Glomerular endothelial cell (primary cell): ENCODE measurements at places on chromosomes 2 and 18. TPM values are rescaled to one million over a fixed set of nuclear protein-coding genes. Genes with fewer than 3 reads are reported as not detected.
A peak's percentile ranks its signal among the peaks of the same experiment; 100 is the strongest.

CHST9 gene
- total RNA-seq = 0.05 TPM in 1 of 2 replicates, not detected in the other

DNA sequence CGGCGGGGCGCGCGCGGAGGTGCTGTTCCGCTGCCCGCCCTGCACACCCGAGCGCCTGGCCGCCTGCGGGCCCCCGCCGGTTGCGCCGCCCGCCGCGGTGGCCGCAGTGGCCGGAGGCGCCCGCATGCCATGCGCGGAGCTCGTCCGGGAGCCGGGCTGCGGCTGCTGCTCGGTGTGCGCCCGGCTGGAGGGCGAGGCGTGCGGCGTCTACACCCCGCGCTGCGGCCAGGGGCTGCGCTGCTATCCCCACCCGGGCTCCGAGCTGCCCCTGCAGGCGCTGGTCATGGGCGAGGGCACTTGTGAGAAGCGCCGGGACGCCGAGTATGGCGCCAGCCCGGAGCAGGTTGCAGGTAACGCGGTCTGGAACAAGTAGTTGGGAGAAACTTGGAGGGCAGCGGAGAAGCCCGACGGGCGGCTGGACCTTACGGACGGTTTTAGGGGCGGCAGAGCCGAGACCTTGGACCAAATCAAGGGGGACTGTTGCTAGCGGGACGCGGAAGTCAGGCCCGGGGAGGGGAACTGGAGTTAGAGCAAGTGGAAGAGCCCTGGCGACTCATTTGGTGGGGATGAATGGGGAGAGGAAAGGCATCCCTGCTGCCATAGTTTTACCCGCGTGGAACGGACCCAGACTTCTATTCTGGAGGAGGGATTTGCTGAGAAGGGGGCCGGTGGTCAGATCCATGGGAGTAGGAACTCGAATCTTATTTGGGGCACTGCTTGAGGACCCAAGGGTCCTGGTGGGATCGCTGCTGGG is 573 bp downstream of the IGFBP2 start:
- DNase-seq = no peak

- no peak for DNase-seq
Observed at GRCh38 chr2:168626096-168626495, 170.0 kb downstream of the CERS6 start.

DYSF gene
- total RNA-seq = 300 and 435 TPM in 2 replicates

GRCh38 chr2:117856415-117857210 is 42.1 kb downstream of the DDX18 start:
- peak; percentile 82 for DNase-seq

DNA sequence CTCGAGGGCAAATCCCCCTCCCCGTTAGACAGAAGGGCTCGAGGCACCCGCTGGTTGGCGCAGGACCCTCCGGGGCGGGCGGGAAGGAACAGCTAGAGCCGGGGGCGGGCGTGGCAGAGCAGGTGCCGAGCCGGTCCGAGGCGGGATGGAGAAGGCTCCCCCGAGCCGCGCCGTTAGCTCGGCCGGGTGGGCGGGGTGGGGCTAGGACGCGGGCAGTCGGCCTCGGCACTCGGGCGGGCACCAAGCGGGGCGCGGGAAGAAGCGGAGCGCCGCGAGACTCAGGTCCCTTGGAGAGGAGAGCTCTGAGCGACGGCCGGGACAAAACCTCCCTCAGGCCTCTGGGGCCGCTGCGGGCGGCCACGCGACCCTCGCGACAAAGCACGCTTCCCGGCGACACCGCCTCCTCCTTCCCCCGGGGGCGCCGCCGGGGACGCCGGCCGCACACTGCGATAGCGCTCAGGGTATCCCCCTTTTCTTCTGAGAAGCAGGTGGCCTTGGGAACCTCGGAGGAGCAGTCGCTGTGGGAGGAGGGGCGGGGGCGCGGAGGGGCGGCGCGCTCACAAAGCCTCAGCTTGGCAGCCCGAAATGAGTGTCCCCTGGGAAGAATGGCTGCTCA is 721 bp downstream of the FHOD3 start:
- DNase-seq = no peak

- DNase-seq = no peak
Observed at GRCh38 chr2:17965196-17965595, 86.7 kb downstream of the KCNS3 start.

- DNase-seq = no peak
Observed at GRCh38 chr2:215692387-215693079, 256.7 kb upstream of the FN1 start.

- no peak for DNase-seq
Observed at GRCh38 chr2:147327613-147328012, 517.2 kb upstream of the ACVR2A start.
